ENCODE measurements at places on chromosomes 3 and 15.

DNA sequence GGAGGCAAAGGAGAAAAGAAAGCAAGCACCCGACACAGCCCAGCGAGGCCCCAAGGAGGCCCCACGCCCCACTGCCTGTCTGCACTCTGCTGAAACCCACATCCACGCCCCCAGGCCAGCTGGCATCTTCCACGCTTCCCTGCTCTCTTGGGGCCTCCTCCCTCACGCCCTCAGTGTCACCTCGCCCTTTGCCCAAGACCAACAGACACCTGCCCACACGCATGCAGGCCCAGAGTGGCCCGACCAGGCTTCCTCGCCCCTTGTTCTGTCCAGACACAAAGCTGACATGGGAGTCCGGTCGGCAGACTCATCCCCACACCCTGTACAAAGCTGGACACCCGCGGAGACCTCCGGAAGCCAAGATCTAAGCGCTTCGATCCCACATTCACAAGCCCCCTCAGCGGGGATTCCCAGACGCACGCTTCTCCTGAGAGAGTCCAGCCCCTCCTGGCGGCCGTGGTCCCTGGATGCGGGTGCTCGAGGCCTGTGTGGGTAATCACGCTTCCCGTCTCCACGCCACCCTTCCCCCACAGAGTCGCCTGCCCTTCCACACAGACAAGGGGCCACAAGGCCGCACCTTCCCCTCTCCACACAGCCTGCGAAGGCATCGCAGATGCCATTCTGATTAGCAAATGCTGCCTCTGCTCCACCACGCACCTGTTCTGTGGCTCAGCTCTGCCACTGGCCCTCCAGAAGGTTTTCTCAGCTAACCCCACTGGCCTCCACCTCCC lies 176.6 kb downstream of the XXYLT1 start:
- DNase-seq = no peak

GRCh38 chr15:54843006-54843405 lies 353.7 kb downstream of the RSL24D1 start:
- DNase-seq = no peak

DNA sequence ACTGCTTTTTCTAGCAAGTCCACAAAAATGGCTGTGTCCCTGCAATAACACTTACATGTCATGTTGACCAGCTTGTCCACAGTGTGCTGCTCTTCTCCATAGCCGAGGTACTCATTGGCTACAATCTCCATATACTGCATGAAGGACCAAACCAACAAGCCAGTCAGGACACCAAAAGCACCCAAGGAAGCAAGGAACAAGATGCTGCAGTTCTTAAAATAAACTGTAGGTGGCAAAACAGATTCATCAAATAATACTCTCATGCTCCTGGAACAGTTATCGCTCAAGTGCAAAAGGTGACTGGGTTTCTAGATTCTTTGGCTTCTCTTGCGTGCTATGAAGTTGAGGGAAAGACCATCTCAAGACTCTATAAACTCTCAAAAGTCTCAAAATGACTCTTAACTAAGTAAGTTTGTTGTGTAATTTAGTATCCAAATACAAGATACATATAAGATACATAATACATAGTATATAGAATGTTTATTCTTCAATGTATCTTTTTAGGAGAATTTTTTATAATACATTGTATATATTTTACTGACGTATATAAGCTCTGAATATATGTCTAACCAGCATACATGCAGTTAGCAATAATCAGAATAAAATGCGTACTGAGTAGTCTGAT lies 57.0 kb downstream of the NEK10 start:
- peak; percentile 46 for DNase-seq

GRCh38 chr3:79255292-79255691 lies 512.5 kb downstream of the ROBO1 start:
- no peak for DNase-seq

- DNase-seq = peak; percentile 95
Measured at GRCh38 chr3:136195258-136196063, 674 bp downstream of the MSL2 start.

GRCh38 chr15:39539466-39539865 lies 41.4 kb upstream of the THBS1 start:
- DNase-seq = no peak

DNA sequence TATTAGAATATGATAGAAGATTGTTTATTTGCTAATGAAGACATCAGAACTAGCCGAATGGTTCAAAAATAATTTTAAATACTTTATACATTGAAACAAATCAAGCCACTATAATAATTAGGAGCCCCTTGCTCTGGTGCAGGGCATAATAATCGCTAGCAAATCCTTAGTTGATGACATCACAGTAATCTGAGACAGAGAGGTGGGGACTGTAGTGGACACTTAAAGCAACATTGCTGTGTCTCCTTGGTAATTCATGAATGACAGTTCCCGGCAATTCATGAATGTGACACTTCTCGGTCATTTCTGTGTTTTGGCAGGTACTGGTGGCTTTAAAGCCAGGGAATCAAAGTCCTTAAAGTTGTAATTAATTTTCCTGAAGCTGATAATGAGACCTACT lies 114.3 kb downstream of the PPM1L start:
- DNase-seq = peak; percentile 92

GRCh38 chr3:143237077-143237627 lies 117.6 kb downstream of the CHST2 start:
- peak; percentile 32 for DNase-seq

GRCh38 chr3:81279481-81280379 lies 481.7 kb downstream of the GBE1 start:
- DNase-seq = no peak

DNA sequence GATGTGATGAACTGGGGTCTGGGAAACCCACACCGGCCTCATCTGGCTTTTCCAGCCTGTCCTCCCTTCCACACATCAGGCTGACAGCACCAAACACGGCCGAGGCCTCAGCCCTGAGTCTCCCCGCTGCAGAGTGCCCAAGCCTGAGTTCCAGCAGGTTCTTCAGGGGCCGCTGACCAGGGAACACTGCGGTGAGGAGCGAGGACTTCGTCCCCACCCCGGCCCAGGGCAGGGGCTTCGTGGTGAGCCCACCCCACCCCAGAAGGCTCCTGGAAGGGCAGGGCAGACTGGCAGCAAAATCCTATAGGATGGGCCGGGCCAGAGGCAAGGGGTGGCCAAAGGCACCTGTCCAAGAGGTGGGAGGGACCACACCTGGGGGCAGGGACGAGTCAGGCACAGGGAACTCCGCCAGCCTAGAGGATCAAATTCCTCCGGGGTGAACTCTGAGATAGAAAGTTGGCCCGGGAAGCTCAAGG lies at the start of gene SLC51A:
Gene SLC51A, plus strand, starts transcription at position 446 of the 476 bp plus-strand sequence. CDS start 179 bp downstream, outside the sequence.
- DNase-seq = no peak

DNA sequence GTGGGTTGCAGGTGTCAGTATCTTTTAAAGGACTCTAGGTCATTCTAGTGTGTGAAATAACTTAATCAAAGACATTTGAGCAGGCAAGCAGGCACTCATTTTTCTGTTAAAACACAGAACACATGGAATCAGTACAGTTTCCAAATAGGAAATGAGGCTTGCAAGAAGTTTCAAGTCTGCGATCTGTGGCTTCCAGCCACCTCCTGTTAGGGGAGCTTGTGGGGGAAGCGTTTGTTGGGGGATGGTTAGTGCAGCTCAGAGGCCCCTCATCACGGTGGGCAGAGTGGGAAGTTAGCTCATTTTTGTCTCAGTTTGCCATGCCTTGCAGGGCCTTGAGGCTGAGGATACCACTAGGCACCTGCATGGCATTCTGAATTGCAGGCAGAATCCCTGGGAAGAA lies 59.9 kb downstream of the SLC6A11 start:
- DNase-seq = no peak

DNA sequence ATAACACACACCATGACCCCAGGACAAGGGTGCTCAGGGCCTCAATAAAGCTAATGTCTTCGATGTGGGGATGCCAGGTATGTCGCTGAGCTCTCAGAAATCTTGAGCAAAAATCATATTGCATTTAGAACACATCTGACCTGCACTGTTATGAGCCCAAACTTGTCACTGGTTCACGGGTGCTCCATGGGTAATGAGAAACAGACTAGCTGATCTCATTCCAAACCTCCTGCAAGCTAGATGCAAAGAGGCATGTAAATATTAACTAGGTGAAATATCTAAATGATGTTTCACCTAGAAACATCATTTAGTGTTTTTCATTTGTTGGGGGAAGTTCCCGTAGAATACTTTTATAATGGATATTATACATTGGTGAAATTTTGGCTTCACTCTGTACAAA lies 549.4 kb downstream of the OCA2 start:
- DNase-seq = no peak

DNA sequence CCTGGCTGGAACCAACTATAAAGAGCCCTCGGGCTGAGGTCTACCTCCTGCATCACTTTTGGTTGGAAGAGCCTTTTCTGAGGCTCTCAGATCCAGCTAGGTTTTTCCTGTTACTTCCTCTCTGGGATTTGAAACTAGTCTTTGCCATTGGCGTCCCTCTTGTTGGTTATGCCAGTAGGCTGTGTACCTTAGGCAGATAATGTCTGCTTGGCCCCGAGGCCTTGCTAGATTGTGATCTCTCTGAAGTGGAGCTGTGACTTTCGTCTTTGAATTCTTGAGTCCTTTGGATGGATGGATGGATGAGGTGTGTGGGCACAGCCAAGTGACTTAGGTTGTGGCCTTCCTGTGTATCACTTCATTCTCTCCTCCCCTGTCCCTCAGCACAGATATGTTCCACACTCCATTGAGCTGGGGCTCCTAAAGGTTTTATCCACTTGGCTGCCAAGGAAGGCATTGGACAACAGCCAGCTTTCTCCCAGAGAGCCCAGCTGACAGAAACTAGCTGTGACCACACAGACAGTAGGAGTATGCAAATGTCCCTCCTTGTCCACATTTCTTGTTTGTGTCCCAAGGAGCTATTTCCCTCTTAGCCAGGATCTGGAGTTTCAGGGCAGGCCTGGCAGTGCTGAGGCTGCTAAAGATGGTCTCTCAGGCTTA lies 7.9 kb upstream of the DNAJC17 start:
- DNase-seq = no peak

- no peak for DNase-seq
Measured at GRCh38 chr3:112598731-112599130, 36.9 kb downstream of the SLC35A5 start.

DNA sequence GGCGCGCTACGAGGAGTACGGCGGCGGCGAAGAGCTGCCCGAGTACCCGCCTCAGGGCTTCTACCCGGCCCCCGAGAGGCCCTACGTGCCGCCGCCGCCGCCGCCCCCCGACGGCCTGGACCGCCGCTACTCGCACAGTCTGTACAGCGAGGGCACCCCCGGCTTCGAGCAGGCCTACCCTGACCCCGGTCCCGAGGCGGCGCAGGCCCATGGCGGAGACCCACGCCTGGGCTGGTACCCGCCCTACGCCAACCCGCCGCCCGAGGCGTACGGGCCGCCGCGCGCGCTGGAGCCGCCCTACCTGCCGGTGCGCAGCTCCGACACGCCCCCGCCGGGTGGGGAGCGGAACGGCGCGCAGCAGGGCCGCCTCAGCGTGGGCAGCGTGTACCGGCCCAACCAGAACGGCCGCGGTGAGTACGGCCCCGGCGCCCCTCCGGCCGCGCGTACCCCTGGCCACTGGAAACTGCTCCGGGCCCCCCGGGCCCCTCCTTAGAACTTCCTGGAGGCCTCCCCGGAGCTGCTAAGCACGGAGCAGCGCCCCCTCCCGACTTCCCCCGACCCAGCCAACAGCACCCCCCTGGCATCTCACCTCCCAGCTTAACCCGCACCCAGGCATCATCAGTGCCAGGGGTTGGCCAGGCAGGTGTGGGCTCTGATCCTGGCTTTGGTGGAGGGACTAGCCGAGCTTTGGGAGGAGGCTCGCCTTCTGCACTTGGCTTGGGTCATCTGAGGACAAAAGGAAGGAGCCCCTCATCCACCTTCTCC lies 1.4 kb downstream of the LOXL1 start:
- DNase-seq = peak; percentile 60

DNA sequence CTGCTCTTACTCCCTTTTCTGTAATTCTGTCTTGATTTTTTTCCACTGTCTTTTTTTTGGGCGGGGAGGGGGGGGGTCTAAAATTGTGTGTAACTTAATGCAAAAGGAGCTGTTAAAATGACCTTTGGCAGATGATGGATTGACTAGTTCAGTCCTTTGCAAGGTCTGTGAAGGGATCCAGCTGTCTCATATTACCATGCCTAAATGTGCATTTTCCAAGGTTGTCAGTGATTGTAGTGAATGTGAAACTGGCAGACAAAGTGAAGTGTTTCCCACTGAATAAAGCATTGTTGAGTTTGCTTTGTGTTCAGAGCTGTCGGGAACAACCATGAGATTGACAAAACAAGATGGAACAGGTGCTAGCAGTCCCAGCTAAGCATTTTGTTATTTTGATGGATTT lies 110.1 kb upstream of the SKOR1 start:
- peak; percentile 55 for DNase-seq

- no peak for DNase-seq
Measured at GRCh38 chr3:3101660-3102458, 8.3 kb downstream of the IL5RA start.

GRCh38 chr3:61664105-61664482 lies 102.7 kb downstream of the PTPRG start:
- no peak for DNase-seq

GRCh38 chr15:92056875-92057274 lies 203.4 kb downstream of the SLCO3A1 start:
- DNase-seq = no peak

GRCh38 chr15:38652998-38653397 lies 88.4 kb upstream of the RASGRP1 start:
- no peak for DNase-seq

GRCh38 chr3:139759470-139759869 lies 81.7 kb upstream of the NMNAT3 start:
- no peak for DNase-seq

DNA sequence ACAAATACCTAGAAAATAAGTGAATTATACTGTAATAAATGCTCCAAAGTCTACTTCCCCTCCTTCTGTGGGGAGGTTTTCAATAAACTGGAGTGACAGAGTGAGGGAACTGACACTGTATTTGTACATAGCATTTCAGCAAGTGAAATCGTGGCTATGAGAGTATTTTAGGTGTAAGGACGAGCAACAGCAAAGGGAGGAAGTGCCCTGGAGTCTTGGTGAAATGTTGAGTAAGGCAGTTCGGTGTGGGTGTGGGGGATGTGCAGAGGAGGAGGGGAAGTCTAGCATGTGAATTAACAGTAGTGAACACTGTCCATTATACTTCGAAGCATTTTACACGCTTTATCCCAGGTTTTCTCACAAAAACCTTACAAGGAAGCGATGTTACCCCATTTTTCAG lies 18.1 kb upstream of the P2RY13 start:
- DNase-seq = no peak

GRCh38 chr15:86849558-86850285 lies 770.1 kb downstream of the AGBL1 start:
- DNase-seq = no peak

GRCh38 chr3:197325773-197326172 lies 27.4 kb upstream of the DLG1 start:
- DNase-seq = no peak

GRCh38 chr3:113222451-113223086 lies 11.2 kb downstream of the BOC start:
- no peak for DNase-seq

DNA sequence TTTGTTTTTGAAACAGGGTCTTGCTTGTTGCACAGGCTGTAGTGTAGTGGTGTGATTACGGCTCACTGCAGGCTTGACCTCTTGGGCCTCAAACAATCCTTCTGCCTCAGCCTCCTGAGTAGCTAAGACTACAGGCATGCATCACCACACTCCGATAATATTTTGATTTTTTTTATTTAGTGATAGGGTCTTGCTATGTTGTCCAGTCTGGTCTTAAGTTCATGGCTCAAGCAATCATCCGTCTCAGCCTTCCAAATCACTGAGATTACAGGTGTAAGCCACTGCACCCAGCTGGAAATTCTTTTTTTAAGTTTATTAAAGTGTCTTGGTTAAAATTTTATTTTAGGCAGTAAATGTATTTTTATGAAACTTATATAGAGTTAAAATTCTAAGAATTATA lies 32.2 kb upstream of the RAP2B start:
- DNase-seq = no peak

GRCh38 chr3:141313093-141313683 lies 55.1 kb upstream of the ZBTB38 start:
- no peak for DNase-seq

GRCh38 chr15:63712828-63713520 lies 115.8 kb downstream of the FBXL22 start:
- no peak for DNase-seq

Measured in NCI-H146 (cell line).